ENCODE measurements at places on chromosomes 7 and 10. TPM values are rescaled to one million over a fixed set of nuclear protein-coding genes. Genes with fewer than 3 reads are reported as not detected.

Gene RBP3
- not detected for total RNA-seq

Gene GOLGA7B
- 2.0 TPM for total RNA-seq

Gene IQUB
- 0.74 TPM for total RNA-seq

Gene PILRA
- 0.69 TPM for total RNA-seq

Gene NEURL1
- not detected for total RNA-seq

Gene NKX1-2
- total RNA-seq: not detected

Gene DIP2C
- total RNA-seq: 2.7 TPM

Gene NYAP1
- total RNA-seq: not detected

Gene CPA4
- 98.8 TPM for total RNA-seq
